ENCODE measurements at places on chromosomes 13 and 19.

- no peak for DNase-seq
These were observed 35.3 kb upstream of the CD177 start for GRCh38 chr19:43318203-43318602.

GRCh38 chr13:78701383-78701782 is 42.4 kb upstream of the OBI1 start:
- DNase-seq, result no peak

GRCh38 chr13:114101358-114102130 is 30.9 kb downstream of the RASA3 start:
- DNase-seq, result no peak

GRCh38 chr13:67416047-67416925 is 186.2 kb upstream of the PCDH9 start:
- DNase-seq, result no peak

All from stimulated activated CD4-positive, alpha-beta T cell treated with anti-CD3 and anti-CD28 coated beads, Interleukin-2, amount 100 ng/mL, for 4 hours (primary cell).